Retina (tissue), 1 donor: ENCODE measurements at places on chromosomes 2 and 18.

DNA sequence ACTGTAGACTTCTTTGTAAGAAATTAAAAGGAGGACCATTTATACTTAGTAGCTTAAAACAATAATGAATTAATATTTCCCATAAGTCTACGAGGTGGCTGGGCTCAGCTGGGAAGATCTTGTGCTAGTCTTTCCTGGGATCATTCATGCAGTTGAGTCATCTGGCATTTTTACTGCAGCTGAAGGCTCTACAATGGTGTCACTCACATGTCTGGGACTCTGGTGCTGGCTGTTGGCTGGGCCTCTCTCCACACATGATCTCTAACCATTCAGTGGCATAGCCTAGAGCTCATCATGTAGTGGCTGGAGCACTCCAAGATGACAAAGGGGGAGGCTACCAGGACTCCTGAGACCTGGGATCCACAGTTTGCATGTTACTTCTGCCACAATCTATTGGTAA is 35.5 kb downstream of the CLASP1 start:
- DNase-seq, result no peak

DNA sequence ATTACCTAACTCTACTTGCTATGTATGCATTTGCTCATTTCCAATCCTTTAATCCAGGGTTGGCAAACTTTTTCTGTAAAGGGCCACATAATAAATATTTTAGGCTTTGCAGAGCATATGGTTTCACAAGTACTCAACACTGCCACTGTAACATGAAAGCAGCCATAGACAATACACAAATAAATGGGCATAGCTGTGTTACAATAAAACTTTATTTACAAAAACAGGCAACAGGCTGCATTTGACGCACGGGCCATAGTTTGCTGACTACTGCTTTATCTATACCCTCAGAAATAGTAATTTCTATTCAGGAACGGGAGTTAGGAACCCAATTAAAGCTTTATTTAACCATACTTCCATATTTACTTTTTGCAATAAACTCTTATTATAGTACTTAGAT is 138.7 kb downstream of the DHRS9 start:
- DNase-seq, result no peak

DNA sequence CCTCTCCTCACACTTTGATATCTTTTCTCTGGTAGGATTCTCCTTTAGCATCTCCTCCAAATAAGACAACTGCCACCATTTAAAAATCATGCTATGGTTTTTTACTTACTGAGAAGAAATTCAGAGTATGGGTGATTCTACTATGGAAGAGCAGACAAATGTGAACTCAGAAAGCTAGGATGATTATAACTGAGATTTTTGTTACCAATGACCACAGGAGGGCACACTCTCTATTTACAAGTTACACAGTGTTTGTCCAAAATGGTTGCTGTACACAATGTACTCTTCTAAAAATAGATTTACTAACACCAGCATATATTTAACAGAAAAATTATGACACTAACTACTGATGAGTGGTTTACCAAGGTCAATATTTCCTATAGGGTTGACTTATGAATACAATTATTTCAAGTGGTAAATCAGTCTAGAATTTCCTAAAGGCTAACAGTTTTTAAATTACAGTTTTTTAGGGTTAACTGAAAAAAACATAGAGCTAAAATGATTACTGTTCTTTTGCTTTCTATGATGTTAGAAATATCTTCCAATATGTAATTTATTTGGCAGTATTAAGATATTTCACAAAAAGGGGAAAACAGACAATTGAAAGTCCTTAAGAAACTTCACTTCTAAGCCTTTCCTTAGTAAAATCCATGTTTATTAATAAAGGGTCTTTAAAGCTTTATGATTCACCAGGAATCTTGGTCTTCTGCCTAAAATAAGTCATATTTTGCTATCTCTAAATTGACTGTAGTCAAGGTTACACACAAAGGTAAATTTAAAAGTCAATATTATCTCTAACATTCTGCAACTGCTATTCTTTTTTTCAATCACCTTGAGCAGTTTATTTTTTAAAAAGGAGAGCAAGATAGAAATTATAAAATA is 57.2 kb downstream of the MAP4K3 start:
- no peak for DNase-seq

DNA sequence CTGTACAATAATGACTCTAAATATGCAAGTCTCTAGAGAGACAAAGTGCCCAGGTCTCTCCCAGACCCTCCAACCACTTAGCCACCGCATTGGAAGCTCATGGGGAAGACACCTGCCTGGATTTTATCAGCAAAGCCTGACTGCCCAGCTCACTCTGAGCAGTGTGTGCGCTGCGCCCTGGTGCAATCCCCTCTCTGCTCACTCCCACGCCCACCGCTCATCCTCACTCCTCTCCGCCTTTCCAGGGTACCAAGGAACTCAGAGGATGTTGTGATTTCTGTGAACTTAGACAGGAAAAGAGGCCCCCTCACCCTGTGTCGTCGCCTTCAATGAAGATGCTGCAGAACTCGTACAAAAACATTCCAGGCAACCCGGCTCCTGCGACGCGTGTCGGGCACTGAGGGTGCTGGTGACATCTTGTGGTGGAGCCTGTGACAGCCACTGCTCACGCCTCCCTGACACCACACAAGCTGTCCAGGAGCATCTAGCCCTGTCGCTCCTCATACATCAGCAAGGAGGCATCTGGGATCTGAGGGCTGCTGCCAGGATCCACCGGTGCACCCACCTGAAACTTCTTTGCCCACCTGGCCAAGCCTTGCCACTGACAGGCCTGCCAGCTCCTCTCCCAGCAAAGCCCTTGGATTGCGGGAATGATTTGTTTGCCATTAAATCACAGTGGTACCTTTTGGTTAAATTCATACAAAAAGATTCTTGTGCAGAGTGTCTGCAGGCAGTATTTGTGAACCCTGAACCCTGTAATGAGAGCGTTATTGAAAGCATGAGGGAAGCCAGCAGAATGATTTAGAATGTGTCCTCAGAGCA is 220.4 kb downstream of the ZNF516 start:
- peak; percentile 83 for DNase-seq

DNA sequence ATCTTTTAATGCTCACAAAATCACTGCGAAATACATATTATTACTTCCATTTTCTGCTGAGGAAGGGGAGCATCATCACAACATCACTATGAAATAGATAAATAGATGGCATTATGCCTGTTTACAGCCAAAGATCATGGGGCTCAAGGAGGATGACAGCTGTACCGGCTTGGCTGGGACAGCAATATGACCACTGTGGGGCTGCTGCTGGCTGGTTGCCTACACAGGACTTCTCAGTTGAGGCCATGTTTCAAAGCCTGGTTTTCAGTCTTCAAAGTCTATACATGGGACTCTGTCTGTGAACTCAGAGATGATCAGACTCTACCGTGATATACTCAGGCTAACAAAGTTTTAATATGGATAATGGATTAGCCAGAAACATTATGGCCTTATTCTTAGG is 58.7 kb downstream of the SPATS2L start:
- DNase-seq, result no peak

DNA sequence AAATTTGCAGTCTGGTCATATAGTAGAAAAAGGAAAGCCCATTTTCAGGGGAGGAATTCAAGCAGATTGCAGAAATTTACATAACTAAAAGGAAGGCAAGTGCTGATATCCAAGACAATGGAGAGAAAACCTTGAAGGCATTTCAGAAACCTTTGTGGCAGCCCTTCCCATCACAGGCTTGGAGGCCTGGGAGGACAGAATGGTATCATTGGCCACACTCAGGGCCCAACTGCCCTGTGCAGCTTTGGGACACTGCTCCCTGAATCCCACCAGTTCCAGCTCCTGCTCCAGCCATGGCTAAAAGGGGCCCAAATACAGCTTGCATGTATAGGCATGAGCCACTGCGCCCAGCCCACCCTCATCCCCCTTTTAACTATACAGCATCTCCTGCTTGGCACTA is 81.1 kb upstream of the NYAP2 start:
- no peak for DNase-seq

DNA sequence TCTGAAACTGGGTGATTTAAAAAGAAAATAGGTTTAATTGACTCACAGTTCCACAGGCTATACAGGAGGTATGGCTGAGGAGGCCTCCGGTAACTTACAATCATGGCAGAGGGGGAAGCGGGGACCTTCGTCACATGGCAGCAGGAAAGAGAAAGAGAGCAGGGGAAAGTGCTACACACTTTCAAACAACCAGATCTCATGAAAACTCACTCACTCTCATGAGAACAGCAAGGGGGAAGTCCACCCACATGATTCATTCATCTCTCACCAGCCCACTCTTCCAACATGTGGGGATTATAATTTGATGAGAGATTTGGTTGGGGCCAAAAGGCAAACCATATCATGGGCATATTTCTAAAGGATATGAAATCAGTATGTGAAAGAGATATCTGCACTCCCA is 12.0 kb upstream of the ARHGAP15 start:
- no peak for DNase-seq

GRCh38 chr18:79943608-79944125 is 7.8 kb downstream of the SLC66A2 start:
- DNase-seq, result no peak

- peak; percentile 71 for DNase-seq
Observed at GRCh38 chr2:23824777-23825212, 102.1 kb downstream of the ATAD2B start.

DNA sequence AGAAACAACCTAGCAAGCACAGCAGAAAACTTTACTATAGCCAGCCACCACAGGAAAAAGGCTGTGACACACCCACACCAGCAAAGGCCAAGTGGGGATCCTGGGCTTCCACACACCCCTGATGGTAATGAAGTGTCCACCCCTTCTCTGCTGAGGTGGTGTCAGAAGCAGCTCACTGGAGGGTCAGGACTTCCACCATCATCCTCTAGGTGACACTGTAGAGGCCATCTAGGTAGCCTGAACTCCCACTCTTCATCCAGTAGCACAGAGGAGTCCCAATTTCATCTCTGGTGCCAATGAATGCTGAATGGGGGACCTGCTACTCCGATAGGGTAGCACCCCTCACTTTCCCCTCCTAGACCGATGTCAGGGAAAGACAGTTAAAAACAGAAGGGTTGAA is 1544.4 kb downstream of the LRP1B start:
- no peak for DNase-seq

DNA sequence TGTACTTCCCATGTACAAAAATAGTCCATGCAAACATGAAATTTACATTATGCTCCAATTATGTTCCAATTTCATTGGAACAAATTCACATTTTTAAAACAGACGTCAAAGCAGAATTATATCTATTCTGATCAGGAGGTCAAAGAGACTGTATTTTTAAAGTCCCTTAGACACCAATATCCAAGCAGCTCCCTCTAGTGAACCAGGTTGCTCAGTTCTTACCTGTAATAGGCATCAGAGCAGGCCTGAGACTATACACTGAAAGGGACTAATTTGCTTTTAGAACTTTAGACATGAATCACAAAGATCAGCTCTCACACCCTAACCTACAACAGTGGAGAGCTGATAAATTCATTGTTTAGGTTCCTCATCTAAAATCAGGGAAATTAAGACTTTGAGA is 273.9 kb downstream of the MBD2 start:
- no peak for DNase-seq

DNA sequence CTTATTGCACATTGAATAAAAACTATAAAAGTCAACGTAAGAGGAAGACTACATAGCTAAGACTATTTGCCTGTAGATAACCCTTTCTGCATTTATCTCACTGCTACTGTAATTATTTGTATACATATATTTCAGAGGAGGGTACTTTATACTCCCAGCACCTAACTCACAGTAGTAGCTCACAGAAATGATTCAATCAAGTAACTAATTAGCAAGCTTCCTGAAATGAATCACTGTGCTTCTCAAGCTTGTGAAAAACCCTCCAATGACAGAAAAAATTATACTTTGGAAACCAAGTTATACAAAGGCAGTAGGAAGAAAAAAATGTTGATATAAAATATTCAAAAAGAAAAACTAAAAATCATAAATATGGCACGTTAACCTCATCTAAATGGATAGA is 124.9 kb downstream of the NBAS start:
- DNase-seq, result no peak

GRCh38 chr18:65439188-65439587 is 311.6 kb upstream of the CDH7 start:
- no peak for DNase-seq

DNA sequence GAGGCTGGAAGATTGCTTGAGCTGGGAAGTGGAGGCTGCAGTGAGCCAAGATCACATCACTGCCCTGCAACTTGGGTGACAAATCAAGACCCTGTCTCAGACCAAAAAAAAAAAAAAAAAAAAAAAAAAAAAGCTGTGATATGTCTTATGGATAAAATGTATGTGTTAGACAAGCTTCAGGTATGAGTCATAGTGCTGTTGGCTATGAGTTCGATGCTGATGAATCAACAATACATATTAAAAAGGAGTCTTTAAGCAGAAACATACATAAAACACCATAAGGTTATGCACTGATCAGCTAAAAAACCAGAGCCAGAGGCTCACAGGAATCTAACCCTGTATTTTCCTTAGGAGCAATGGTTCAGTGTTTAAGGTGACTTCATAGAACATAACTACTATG is 332.3 kb downstream of the NCKAP5 start:
- no peak for DNase-seq

GRCh38 chr2:75077909-75078308 is 119.5 kb downstream of the POLE4 start:
- no peak for DNase-seq

- no peak for DNase-seq
Observed at GRCh38 chr2:188276255-188276654, 15.4 kb upstream of the GULP1 start.

DNA sequence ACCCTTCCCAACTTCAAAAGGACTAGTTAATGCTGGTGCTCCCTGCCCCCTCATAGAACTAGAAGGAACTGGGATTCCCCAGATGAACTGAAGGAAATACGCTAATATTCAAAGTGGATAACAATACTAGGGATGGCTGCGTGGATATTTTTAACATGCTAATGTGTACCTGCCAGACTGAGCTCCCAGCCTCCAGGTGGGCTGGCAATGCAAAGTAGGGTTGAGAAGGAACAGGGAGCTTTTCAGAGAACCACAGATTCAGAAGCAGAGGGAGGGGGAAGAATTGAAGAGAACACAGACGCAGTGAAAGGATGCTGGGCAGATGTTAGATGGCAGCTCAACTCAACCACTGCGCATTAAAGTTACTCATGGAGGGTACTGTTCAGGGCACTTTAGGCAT is 354.4 kb downstream of the TGIF1 start:
- DNase-seq, result no peak
